ENCODE measurements at places on chromosomes 7 and 10. TPM values are rescaled to one million over a fixed set of nuclear protein-coding genes. Genes with fewer than 3 reads are reported as not detected.

Gene TFEC
- 1.0 TPM for total RNA-seq

- H3K36me3 ChIP-seq = peaks cover 5% of the 10 kb centered on the region
- no peak overlapping the region for H3K4me3 ChIP-seq
- H3K27me3 ChIP-seq = no peaks in the 10 kb centered on the region
- no peak overlapping the region for H3K27ac ChIP-seq
- H3K4me1 ChIP-seq = no peaks in the 10 kb centered on the region
Observed at GRCh38 chr7:87316846-87317552, 28.5 kb upstream of the CROT start.

- DNase-seq = peak; percentile 59
- no peaks in the 10 kb centered on the region for H3K36me3 ChIP-seq
- H3K27me3 ChIP-seq = peaks cover 17% of the 10 kb centered on the region
- no peak overlapping the region for H3K27ac ChIP-seq
Observed at GRCh38 chr10:110279407-110279986, 25.2 kb downstream of the SMNDC1 start.

Gene OR6B1
- total RNA-seq = not detected

GRCh38 chr10:43202657-43203447 is 64.0 kb downstream of the RASGEF1A start:
- H3K27me3 ChIP-seq = no peaks in the 10 kb centered on the region
- DNase-seq = no peak
- H3K27ac ChIP-seq = no peak overlapping the region

Gene JAKMIP3
- total RNA-seq = not detected

All from natural killer cell treated with Interleukin-12 subunit alpha and Interleukin-12 subunit beta and Interleukin-15 and Interleukin-18, amount 100 ng/mL, for 72 hours (primary cell).